Stimulated activated CD8-positive, alpha-beta memory T cell treated with anti-CD3 and anti-CD28 coated beads, Interleukin-2, amount 100 ng/mL, for 1 hour (primary cell): ENCODE measurements at places on chromosomes 3 and 15.

GRCh38 chr3:45606991-45607712 lies 12.6 kb downstream of the LIMD1 start:
- DNase-seq, result no peak

DNA sequence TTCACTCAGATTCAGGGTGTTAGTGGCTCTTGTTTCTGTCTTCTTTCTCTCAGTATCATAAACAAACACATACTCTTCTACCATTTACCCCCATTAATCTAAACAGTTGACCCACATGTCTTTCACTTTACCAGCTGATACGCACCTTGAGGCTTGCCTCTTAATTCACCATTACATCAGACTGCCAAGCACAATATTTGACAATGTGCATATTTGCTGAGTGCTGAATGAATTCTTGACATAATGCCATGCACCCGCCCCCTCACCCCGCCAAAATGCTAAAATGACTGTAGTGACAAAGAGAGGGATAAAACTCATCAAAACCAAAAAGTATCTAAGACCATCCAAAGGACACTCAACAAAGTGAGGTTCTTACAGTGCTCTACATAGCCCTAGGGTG lies 57.4 kb downstream of the NGLY1 start:
- DNase-seq, result no peak

DNA sequence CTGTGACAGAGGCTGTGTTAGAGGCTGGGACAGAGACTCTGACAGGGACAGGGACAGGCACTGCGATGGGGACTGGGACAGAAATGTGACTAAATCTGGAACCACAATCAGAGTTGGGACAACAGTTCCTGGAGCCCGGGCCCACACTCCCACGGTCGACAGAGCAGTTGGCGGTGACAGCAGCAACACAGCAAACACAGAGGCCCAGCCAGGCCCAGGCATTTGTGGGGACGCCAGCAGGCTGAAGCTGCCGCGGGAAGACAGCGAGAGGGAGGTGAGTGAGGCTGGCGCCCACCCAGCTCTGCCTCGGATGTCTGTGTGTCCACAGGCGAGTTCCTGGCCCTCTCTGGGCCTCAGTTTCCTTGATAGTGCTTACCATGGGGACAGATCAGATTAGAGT lies 9.3 kb upstream of the HCN4 start:
- DNase-seq, result no peak

DNA sequence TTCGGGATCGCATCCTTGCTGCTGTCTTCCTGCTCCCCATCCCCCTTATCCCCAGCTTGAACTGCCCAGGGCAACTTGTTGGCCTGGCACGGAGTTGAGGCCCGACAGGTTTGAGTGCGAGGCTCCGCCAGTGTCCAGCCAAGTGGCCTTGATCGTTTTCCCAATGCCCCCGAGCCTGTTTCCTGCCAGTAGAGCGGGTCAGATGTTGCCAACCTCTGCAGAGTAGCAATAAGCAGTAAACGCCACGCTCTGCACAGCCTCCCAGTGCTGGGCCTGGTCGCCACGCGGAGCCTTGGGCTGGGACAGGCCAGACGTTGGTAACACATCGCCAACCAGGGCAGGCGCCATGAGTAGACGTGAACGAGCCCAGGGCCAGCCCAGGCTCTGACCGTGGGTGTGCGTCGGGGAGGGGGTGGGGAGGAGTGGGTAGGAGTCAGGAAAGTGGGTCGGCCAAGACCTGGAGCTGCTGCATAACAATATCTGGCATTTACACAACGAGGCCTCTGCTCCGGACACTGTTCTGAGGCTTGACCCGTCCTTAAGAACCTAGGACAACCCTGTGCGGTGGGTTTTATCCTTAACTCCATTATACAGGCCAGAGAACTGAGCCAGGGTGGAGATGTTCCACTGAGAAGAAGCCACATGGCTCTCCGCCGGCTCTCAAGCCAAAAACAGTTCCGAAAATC lies 444 bp upstream of the ABHD14A start:
- no peak for DNase-seq
